ENCODE measurements at places on chromosomes 3 and 15.

- DNase-seq = no peak
These were observed 845.4 kb downstream of the NAALADL2 start for GRCh38 chr3:175704366-175705055.

- DNase-seq = no peak
These were observed 5.5 kb downstream of the ARPIN start for GRCh38 chr15:89907289-89907688.

- no peak for DNase-seq
These were observed 90.4 kb downstream of the SRGAP3 start for GRCh38 chr3:9158865-9159630.

- no peak for DNase-seq
These were observed 82.5 kb upstream of the DCBLD2 start for GRCh38 chr3:98984024-98984423.

GRCh38 chr3:72303926-72304325 is 519.0 kb upstream of the PROK2 start:
- DNase-seq = no peak

GRCh38 chr15:71111181-71111565 is 4.1 kb upstream of the THSD4 start:
- no peak for DNase-seq

DNA sequence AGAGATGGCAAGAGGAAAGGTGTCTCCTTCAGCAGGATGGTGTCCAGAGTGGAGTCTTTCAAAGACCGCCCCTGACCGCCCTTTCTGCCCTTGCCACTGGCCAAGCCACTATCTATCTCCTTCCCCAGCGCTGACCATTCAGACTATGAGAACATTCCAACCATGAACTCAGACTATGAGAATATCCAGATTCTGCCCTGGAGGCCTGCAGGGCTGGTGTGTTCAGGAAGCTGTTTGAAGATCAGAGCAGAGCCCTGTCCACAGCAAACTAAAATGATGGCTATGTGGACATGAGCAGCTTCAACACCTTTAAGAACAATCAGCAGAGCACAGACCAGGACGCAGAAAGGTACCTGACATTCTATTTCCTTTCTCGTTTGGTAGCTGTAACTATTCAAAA is 57.3 kb upstream of the WNT7A start:
- DNase-seq = no peak

- no peak for DNase-seq
These were observed 27.9 kb downstream of the EIF1B start for GRCh38 chr3:40337136-40338108.

DNA sequence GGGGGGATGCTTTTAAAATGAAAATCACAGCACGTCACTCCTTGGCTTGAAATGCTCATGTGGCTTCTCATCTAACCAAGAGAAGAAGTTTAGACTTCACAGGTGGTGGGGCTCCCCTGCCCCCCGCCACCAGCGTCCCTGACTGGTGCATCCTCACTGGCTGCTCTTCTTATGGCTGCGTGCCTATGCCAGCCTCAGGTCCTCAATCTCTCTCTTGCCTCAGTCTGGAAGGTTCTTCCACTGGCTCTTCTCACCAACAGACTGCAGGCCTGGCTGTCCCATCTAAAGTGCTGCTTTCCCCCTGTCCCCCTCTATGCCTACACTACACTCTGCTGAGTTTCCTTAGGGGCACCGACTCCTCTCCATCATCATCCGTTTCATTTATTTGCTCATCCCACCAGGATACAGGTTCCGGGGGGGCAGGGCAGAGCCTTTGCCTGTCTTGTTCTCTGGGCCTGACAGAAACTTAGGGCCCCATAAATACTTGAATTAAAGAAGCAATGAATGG is 20.6 kb downstream of the ABTB1 start:
- no peak for DNase-seq

GRCh38 chr3:2802429-2802828 is 307.7 kb downstream of the IL5RA start:
- no peak for DNase-seq

DNA sequence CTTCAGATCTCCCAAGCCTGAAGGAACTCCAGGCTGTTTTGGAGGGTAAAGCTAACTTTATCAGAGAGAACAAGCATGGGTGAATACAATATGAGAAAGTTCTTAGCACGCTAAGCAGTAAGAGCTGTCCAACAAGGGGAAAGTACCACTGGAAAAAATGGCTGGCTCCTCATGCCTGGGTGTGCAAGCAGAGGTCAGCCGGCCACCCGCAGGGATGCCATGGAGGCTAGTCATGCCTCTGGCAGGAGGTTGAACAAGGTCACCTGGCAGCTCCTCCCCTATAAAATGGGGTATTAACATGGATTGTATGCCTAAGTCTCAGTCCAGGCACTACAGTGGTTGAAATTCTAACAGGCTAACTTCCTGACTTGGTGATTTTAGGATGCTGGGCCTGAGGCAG is 75.4 kb upstream of the SLC6A1 start:
- no peak for DNase-seq

GRCh38 chr3:194089357-194090177 is 46.4 kb upstream of the HES1 start:
- peak; percentile 34 for DNase-seq

- no peak for DNase-seq
These were observed 887.5 kb downstream of the DIPK2A start for GRCh38 chr3:144859161-144859560.

DNA sequence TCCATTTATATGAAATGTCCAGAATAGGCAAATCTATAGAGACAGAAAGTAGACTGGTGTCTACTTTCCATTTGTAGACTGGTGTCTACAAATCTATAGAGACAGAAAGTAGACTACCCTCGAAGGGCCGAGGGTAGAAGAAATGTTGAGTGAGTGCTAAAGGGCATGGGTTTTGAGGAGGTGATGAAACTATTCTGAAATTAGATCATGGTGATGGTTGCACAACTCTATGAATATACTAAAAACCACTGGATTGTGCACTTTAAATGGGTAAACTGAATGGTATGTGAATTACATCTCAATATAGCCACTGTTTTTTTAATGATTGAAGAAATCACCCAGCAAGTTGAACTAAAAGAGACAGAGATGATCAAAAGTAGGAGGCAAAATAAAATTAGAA is 27.9 kb downstream of the TP53BP1 start:
- no peak for DNase-seq

GRCh38 chr3:188979669-188980310 is 192.0 kb upstream of the TPRG1 start:
- DNase-seq = no peak

DNA sequence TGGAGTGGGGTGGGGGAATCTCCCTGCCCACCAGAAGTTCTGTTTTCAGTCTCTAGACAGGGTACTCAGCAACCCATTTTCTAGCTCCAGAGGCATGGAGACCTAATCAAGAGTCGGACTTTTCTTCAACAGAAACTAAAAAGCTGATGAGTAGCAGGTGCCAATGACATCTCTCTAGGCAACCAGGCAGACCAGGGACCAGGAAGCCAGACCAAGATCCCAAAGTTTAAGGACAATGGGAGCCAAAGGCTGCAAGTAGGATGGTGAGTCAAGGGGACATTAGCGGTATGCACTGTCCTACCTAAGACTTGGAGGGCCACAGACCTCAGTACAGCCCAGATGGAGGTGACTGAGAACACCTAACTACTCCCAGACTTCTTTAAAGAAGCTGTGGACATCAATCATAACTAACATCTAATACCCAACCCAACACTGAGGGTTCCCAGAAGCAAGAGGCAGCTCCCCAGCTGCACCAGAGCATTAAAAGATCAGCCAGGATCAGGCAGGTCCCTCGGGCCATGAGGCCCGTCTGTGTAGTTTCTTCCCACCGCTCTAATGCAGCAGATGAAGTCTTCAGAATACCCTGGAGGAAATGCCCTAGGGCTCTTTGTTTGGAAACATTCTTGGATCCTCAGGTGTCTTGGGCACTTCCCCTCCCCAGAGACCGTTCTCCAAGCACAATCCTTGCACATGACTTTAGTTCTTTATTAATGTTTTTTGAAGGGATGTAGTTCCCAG is 979 bp downstream of the CCDC71 start:
- DNase-seq = no peak

- DNase-seq = no peak
These were observed 70.0 kb upstream of the SUCLG2 start for GRCh38 chr3:67724434-67724833.

- DNase-seq = no peak
These were observed 103.6 kb downstream of the DAPK2 start for GRCh38 chr15:63942486-63943365.

DNA sequence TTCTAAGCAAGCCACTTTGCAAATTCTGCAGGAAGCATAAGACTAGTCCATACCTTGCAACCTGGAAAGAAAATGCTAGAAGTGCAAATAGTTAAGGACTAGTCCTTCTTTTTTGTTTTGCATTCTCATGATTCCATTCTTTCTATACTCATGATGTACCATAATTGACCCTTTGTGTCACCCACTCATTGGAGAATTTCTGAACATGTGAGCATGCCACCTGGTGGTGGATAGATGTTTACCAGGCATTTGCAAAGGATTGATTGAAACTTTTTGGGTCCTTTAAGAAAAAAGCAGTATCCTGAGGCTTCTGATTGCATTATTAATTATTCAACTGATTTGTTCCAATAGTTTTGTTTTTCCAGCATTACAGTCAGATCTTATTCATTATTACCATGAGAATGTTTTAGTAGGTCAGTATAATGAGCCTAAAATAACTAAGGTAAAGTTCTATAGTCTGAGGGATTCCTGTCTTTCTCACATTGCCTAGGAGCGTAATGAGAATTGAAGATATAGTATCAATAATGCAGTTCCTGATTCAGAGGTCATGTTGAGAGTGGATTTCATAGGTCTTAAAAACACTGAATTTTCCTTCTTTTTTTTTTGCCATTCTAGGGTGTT is 20.2 kb upstream of the DIPK2A start:
- DNase-seq = peak; percentile 29

- peak; percentile 33 for DNase-seq
These were observed 928 bp downstream of the CEP97 start for GRCh38 chr3:101725194-101725889.

- peak; percentile 89 for DNase-seq
These were observed at the start of gene ALG3 for GRCh38 chr3:184248454-184249411. Gene ALG3 (minus strand): TSS chr3:184248962. CDS start chr3:184248940, 22 bp downstream.

- DNase-seq = no peak
These were observed 275.2 kb upstream of the TOPAZ1 start for GRCh38 chr3:43966530-43966929.

DNA sequence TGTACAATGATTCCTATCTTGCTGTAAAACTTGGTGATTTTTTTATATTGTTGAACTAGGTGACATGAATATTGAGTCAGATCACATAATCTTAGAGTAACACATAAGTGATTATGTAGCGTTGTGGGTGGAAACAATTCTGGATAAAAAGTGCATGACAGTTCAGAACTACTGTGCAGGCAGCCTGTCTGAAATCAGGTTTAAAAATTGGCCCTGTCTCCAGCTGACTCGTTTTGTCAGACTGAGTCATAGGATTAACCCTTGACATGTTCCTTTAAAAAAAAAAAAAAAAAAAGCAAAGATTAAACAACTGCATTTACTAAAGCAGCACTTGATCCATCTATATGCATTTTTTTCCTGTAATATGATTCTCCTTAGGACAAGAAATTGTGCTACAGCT is 160.0 kb upstream of the CGNL1 start:
- no peak for DNase-seq

GRCh38 chr15:65050270-65050669 is 5.1 kb downstream of the SLC51B start:
- no peak for DNase-seq

GRCh38 chr15:69414701-69415167 is 585 bp downstream of the KIF23 start:
- DNase-seq = peak; percentile 23

DNA sequence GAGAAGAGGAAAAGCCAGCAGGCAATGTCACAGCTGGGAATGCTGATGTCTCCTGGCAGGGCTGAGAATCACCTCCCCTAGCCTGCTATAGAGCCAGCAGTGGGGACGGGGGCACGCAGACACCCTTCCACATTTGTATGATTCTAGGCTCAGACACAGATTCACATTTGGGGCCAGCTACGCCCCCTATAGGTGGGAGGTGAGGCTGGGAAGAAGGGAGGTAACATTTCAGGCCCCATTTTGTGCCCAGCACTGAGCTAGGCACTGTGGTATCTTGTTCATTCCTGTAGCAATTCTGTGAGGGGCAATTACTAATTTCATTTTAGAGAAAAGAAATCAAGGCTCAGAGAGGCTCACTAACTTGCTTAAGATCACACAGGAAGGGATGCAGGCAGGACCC is 15.9 kb upstream of the ACAD9 start:
- DNase-seq = peak; percentile 30

DNA sequence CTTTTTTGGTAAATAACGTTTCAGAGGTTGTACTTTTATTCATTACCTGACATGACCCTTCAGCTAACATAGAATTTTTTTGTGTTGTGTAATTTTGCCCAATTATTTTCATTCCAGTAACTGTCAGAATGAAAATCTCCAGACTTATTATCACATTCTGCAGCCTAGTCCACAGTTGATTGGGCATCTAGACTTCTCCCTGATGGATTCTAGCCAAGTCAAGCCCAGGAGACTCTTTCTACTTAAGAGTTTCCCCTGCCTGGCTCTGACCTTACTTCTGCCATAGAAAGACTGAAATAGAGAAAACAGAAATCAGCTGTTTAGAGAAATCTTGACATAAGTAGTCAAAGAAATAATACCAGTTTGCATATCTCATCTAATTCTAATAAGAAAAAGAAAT is 82.9 kb upstream of the CDAN1 start:
- no peak for DNase-seq

DNA sequence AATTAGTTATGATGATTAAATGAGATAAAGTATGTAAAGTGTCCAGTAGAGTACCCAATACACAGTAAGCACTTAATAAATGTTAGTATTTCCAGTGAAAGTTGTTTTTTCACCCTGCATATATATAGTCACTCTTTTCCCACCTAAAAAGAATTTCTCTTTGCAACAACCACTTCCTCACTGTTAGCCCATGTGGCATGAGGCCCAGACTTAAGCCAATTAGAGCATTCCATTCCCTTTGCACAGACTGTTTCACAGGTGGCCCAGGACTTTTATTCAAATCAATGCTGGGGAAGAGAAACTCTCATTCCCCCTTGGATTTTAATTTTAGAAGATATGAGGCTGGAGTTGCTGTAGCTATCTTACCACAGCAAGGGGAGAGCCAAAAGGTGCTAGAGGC is 3.7 kb downstream of the IFT80 start:
- DNase-seq = no peak

DNA sequence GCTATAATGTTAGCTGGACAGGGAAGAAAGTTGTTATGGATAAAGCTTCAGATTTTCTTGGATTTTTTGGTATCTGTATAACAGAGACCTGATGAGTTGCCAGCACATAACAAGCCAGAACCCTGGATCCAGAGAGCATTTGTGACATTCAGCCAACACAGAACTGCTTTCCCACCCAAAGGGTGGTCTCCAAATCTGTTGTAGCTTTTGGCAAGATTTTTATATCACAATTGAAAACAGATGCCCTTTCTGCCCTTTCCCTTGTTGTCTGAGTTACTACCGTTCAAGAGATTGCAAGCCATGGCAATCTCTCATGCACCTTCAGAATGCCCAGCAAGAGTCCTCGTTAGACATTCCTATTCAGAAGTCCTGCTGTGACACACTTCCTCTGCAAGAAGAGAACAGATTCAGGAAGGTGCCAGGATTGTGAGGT is 107.6 kb upstream of the FGF7 start:
- no peak for DNase-seq

- DNase-seq = no peak
These were observed 501.7 kb downstream of the SHQ1 start for GRCh38 chr3:72346526-72346926.

- no peak for DNase-seq
These were observed 150.5 kb downstream of the ROBO2 start for GRCh38 chr3:77190374-77190773.
